A172 (cell line): ENCODE measurements at places on chromosomes 5 and 9. TPM values are rescaled to one million over a fixed set of nuclear protein-coding genes. Genes with fewer than 3 reads are reported as not detected.

Gene PCDHAC2
- 3.2 and 5.1 TPM in 2 replicates for total RNA-seq

Gene DNM1
- total RNA-seq = 16.7 and 20.6 TPM in 2 replicates

Gene LRRTM2
- not detected in 2 replicates for total RNA-seq

Gene MAP1B
- total RNA-seq = 98.8 and 137 TPM in 2 replicates

Gene LHX3
- not detected in 2 replicates for total RNA-seq

Gene C1QTNF3
- not detected in 2 replicates for total RNA-seq

Gene BOD1
- 80.6 and 83.8 TPM in 2 replicates for total RNA-seq

Gene FIBCD1
- total RNA-seq = 1.6 and 2.6 TPM in 2 replicates

Gene ABO
- total RNA-seq = not detected in 2 replicates

DNA sequence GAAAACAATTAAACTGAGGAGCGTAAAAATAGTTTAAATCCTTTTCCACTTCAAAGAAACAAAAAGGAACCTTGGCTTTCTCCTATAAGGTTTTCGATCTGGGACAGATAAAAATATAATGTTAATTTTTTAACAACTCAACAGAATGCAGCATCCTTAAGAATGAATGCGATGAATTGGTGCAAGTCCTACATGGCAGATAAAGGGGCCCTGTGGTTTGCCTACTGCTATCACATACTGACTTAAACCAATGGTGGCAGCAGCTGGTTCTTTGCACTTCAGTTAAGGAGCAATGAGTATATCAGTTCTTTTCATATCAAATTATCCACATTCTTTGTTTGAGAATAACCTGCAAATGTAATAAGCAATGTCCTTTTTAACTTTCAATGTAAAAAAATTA is 12.4 kb upstream of the TYRP1 start:
- no peak for DNase-seq

GRCh38 chr5:1110307-1111240 is 1.3 kb downstream of the SLC12A7 start:
- no peak for DNase-seq

DNA sequence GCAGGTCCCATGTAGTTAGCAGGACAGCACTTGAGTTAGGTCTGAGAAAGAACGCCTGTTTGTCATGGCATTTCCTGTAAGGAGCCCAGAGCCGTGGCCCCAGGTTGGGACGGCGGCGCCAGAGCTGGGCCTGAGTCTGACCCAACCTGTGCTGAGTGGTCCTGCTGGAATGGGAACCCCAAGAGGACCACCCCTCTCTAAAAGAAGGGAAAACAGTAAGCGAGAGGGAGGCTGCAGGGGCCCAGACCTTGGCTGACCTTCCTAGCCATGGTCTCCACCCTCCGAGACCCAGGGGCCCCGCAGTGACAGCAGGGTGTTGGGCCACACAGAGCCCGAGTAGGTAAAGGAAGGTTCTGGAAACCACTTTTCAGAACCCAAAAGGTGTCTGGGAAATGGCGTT is 1.8 kb upstream of the LRRC14B start:
- no peak for DNase-seq

GRCh38 chr5:176543428-176544182 is 5.5 kb upstream of the CDHR2 start:
- DNase-seq = peak; percentile 35

DNA sequence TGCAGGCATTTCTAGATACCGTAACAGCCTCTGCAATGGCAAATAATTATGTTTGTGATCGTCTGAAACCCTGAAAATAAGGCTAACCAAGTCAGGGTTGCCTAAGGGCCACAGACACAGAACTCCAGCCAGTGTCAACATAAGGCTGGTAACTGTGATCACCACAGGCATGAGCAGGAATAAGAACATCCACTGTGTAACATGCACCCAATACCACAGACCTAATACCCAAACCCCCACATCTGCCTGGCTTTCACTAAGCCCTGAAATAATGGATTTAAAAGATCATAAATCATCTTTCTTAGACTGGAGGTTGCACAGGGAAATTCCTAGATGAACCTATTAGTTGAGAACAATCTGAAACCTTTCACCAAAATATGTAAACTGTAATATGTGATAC is 394.5 kb downstream of the NFIB start:
- DNase-seq = no peak

GRCh38 chr5:177314376-177315342 is 3.0 kb upstream of the MXD3 start:
- DNase-seq = no peak

DNA sequence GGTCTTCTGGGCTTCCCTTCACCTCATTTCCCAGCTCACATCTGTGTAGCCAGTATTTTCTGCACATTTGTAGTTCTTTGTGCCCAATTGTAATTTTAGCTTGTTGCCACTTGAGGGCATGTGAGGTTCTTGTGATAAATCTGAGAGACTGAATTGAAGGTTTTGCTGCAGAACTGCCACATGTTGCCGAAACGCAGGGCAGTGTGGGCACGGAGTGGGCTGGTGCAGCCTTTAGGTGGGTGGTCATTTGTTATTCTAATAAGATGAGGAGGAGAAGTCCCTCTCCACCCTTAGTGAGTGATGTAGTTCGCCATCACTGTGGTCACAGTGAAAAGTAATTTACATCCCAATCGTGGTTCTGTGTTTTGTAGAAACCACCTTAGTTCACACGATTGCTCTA is 21.2 kb downstream of the OTULIN start:
- DNase-seq = peak; percentile 55

GRCh38 chr5:16457853-16458252 is 7.7 kb downstream of the ZNF622 start:
- DNase-seq = no peak

DNA sequence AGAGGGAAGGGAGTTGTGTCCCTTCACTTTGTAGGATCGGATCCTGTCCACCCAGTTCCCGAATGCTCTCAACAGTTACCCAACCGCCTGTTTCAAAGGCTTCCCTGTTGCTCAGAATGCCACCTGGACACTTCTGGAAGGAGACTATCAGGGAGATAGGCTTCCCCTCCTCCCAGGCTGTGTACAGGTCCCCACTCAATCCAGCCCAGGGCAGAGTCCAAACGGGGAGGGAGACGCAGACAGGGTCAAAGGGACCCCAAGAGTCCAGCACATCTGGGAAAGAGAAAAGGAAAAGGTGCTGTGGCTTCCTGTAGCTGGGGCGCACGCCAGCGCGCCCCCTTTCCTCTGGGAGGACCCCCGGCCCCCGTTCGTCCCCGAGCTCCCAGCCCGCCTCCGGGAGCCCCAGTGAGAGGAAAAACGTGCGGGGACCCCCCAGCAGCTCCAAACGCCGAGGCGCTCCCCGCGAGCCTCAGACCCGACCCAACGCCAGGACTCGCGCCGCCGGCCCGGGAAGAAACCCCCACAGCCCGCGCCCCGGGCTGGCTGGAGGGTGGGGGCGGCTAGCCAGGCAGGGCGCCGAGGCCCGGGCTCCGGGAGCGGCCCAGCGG is 640 bp downstream of the SURF4 start:
- peak; percentile 38 for DNase-seq

GRCh38 chr9:82488313-82489200 is 500.0 kb downstream of the SPATA31D1 start:
- DNase-seq = peak; percentile 66

- no peak for DNase-seq
These were observed 387.4 kb upstream of the KIF2A start for GRCh38 chr5:61918611-61919010.

- no peak for DNase-seq
These were observed 30.7 kb upstream of the SPARC start for GRCh38 chr5:151717416-151717815.

GRCh38 chr5:135139381-135140134 is 105.5 kb upstream of the PITX1 start:
- peak; percentile 91 for DNase-seq

GRCh38 chr9:111516061-111516465 is 8.9 kb upstream of the ZNF483 start:
- DNase-seq = peak; percentile 22

GRCh38 chr5:115160975-115161475 is 8.7 kb downstream of the TRIM36 start:
- no peak for DNase-seq

DNA sequence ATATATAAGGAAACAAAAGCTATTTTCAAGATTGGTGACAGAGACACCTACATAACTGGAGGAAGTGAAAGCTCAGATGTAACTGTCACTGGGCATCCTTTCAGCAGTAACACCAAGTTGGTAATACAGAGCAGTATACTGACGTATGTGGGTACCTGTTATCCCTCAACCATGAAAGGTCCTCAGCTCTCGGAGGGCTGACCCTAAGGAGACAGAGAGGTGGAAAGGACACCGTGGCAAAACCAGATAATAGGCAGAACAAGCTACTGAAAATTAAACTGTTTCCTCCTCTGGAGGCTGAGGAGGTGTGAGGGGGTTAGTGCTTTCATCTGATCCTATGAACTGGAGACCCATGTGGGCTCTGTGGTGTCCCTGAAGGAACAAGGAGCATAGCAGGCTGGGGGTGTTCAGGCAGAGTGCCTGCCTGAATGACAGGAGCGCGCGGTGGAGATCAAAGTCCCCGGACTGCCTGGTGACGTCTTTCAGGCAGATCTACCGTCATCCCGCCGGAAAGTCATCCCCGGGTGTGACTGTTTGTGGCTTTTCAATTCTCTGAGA is 130.2 kb upstream of the FSTL4 start:
- no peak for DNase-seq
